ENCODE measurements at places on chromosomes 4 and X.

DNA sequence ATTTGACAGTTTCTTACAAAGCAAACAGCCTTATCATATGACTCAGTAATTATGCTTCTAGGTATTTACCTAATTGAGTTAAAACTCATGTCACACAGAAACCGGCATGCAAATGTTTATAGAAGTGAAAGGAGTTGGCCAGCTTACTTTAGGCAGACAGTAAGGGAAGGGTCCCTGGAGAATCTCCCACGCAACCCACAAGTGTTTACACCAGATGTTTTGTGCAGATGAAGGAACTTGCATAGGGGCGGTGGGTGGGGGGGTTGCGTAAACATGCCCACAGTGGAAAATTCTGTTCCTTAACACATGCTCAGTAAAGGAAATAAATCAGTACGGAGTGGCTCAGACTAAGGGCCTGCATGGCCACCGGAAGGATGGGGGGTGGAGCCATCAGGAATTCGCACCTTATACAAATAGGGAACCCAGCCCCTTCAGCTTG is 330.5 kb upstream of the AADAT start:
- no peak for DNase-seq

GRCh38 chr4:154595807-154596206 is 5.3 kb upstream of the FGA start:
- DNase-seq, result no peak

- DNase-seq, result no peak
Observed at GRCh38 chr4:54566608-54567007, 91.1 kb upstream of the KIT start.

DNA sequence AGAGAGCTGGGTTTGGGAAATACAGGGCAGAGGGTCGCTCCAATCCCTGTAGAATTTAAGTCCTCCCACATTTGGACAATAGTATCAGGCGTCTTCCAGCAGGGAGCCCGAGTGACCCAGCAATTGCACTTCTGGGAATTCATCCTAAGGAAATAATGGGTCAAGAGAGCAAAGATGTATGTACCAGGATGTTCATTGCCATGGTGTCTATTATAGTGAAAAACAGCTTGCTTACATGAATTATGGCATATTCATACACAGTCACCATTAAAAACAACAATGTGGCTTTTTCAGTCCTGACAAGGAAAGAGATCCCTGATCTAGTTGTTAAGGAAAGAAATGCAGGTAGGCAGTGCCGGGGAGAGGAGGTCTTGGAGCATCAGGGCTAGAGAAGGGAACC is 167.7 kb downstream of the PJA1 start:
- no peak for DNase-seq

- DNase-seq, result no peak
Observed at GRCh38 chrX:24229976-24230375, 80.4 kb downstream of the ZFX start.

- DNase-seq, result no peak
Observed at GRCh38 chrX:140766024-140766611, 56.6 kb downstream of the LINC00632 start.
